Stimulated activated CD8-positive, alpha-beta memory T cell treated with anti-CD3 and anti-CD28 coated beads, Interleukin-7, amount 100 ng/mL, for 48 hours (primary cell): ENCODE measurements at places on chromosomes 12 and 14.

GRCh38 chr12:57861967-57862366, 15.4 kb upstream of the CTDSP2 start:
- DNase-seq, result no peak

GRCh38 chr12:106080041-106080790, 58.5 kb downstream of the NUAK1 start:
- no peak for DNase-seq

DNA sequence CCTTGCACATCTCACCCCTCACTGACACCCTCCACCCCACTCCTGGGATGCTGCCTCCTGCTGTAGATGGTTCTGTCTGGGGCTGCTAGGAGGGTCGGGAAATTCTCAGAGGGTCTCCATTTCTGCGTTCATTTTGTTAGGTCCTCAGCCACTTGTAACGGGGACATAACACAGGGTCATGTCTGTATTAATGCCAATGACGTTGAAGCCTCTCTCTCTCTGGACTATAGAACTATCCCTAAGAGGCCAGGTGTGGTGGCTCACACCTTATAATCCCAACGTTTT, 14.6 kb downstream of the SIVA1 start:
- DNase-seq, result no peak

- no peak for DNase-seq
Observed at GRCh38 chr12:13404631-13405473, 208.3 kb downstream of the EMP1 start.

DNA sequence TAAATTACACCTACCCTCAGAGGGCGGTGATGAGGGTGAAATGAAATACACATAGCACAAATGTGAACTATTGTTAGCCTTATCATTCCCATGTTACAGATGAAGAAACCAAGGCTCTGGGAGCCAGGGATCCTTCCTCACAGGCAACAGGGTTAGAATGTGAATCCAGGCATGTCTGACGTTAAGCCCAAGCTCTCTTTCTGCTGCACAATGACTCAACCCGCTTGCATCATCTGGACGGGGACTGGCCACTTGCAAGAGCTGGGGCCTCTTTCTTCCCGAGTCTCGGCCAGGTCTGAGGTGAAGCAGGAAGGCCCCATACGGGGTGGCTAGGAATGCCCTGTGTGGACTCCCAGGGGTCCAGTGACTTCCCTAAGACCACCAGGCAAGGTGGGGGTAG, 105.2 kb downstream of the RBM19 start:
- DNase-seq, result no peak

GRCh38 chr12:118189741-118190191, 53.8 kb downstream of the PEBP1 start:
- no peak for DNase-seq

DNA sequence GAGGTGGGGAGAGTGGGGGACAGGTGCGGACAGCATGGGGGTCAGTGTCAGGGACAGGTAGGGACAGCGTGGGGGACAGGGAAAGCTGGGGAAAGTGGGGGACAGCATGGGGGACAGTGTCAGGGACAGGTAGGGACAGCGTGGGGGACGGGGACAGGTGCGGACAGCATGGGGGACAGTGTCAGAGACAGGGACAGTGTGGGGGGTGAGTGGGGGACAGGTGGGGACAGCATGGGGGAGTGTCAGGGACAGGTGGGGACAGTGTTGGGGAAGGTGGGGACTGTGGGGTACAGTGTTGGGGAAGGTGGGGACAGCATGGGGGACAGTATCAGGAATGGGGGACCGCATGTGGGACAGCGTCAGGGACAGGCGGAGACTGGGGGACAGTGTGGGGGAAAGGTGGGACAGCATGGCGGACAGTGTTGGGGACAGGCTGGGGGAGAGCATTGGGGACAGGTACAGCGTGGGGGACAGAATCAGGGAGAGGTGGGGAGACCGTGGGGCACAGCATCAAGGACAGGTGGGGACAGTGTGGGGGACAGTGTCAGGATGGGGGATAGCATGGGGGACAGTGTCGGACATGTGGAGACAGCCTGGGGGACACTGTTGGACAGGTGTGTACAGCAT, 96.1 kb downstream of the TMEM121 start:
- DNase-seq, result no peak
